ENCODE measurements at places on chromosomes 16 and 17.

GRCh38 chr16:49280841-49281371 is 732 bp downstream of the CBLN1 start:
- DNase-seq, result peak; percentile 50

GRCh38 chr16:1069154-1069553 is 3.4 kb upstream of the SSTR5 start:
- DNase-seq, result peak; percentile 8

DNA sequence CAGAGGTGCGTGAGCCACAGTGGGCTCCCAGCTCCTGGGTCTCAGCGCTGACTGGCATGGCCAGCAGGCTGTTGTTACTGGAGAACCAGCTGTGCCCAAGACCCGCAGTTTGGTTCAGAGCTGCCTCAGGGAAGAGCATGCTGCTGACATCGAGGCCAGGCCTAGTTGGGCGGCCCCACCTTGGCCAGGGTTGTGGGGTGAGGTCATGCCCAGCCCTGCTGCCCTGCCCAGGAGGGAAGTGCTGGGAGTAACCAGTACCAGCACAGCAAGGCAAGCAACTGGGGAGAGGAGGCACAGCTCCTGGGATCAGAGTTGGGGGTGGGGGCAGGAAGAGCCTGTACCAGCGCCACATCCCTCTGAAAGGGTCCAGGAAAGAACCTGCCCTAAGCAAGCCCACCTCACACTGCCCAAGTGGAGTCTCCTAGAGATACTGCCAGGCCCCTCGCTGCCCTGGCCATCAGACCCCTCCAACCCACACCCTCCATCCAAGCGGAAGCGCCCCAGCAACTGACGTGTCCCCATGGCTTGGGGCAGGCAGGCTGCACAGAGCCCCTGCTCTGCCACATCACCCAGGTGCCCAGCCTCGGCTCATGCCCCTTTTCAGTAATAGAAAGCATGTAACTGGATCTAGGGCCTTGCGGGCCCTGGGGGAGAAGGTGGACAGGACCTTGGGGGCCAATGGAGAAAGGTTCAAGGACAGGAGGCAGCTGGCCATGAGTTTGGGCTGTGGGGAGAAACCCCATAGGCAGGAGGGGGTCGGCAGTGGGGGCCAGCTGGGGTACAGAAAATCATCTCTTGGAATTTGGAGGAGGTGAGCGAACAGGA is 990 bp downstream of the DOK4 start:
- DNase-seq, result no peak

GRCh38 chr17:79339321-79339720 is 264.7 kb downstream of the ENGASE start:
- DNase-seq, result no peak

DNA sequence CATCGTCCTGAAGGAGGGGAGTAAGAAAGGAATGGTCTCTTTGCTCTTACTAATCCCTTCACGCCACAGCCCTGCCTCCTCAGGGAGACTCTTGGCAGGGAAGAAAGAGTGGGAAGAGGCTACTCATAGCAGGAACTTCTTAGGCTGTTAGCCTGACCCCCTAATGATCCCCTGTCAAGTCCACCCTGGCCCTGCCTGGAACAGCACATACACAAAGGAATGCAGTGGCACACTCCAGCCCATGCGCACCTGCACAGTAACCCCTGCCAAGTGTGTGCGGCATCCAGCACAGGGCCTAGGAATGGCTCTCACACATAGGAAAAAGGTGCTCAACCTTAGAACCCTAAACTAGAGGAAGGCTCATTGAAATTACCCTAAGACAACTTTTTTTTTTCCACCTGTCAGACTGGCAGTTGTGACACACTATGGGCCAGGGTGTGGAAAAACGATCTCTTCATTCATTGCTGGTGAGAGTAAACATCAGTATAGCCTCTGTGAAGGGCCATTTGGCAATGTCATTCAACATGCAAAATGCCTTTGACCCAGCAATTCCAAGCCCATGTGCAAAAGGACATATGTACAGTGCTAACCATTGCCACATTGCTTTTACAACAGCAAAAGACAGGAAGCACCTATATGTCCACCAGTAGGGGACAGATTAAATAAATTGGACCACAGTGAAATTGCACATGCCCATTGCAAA is 50.1 kb downstream of the PIMREG start:
- no peak for DNase-seq

- no peak for DNase-seq
Observed at GRCh38 chr16:64159976-64160375, 961.9 kb downstream of the CDH11 start.

- DNase-seq, result no peak
Observed at GRCh38 chr17:9370467-9370866, 205.2 kb downstream of the STX8 start.

Data from NCI-H2171 treated with DMSO at 0.1 percent for 48 hours (cell line).